ENCODE measurements at places on chromosomes 12 and 14. TPM values are rescaled to one million over a fixed set of nuclear protein-coding genes. Genes with fewer than 3 reads are reported as not detected.

DNA sequence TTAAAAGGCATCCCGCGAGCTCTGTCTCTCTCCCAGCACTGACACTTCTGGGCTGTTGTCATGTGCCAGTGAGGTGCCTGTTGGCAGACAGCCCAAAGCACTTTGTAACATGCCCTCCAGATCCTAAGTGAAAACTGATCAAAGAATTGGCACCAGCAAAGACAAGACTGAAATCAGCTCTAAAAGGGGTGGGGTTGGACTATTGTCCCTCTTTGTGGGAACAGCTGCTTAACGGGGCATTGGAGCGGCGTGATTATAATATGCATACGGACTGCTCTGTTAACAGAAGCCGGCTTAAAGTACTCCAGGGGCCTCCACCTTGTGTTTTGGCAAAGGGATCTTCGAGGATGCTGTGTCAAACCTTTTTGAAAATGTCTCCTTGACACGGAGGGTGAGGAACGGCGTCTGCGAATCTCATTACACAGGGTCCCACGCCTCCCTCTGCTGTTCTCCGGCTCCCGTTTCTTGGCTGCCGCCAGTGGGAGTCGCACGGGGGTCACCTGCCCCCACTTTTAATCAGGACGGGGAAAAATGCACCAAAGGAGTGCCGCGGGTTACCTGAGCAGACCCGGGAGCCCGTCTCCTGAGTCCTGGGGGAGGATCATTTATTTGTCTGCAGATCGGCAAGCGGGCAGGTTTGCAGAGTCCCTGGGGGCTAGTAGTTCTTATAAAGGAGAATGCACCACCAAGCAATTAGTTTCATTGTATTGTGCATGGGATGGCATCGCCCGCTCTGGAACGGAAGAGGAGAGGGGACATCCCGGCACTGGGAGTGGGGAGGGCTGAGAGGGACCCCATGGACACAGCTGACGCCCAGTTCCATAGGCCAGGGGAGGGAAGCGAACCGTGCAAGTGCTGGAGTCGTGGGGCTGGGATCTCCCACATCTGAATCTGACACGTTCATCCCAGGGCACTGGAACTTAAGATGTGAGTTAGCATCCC is 44.3 kb downstream of the SPRING1 start:
- no peak for DNase-seq

The LRRC43 gene
- 0.47 TPM for total RNA-seq

The MVK gene
- total RNA-seq, result 13.3 TPM

The DEPDC4 gene
- total RNA-seq, result 6.7 TPM

DNA sequence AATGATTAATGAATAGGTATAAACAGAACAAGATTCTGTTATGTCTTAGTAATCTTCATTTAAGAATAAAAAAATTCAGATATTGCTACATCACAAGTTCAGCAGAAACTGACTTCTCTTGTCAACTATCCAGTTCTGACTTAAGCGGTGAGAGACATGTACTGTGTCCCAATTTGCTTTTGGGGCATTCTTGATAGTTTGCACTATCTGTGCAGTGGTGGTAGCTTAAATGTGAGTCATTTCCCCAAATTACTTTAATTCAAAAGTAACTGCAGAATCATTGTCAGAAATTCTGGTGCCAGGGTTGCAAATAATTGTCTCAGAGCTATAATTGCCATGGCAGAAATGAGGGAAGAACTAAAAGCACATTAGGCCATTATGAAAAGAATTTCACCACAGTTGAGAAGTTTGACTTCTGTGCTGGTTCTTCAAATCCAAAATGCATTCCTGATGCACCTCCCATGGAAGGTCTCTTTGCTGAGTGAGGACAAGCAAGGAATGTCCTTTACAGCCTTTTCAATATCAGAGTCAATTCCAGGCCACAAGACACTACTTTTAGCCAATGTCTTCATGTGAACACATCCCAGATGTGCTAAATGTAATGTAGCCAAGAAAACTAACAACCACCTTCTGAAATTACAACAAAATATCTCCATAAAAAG is 304.7 kb downstream of the SSPN start:
- DNase-seq, result no peak

The DYRK2 gene
- 27.2 TPM for total RNA-seq

DNA sequence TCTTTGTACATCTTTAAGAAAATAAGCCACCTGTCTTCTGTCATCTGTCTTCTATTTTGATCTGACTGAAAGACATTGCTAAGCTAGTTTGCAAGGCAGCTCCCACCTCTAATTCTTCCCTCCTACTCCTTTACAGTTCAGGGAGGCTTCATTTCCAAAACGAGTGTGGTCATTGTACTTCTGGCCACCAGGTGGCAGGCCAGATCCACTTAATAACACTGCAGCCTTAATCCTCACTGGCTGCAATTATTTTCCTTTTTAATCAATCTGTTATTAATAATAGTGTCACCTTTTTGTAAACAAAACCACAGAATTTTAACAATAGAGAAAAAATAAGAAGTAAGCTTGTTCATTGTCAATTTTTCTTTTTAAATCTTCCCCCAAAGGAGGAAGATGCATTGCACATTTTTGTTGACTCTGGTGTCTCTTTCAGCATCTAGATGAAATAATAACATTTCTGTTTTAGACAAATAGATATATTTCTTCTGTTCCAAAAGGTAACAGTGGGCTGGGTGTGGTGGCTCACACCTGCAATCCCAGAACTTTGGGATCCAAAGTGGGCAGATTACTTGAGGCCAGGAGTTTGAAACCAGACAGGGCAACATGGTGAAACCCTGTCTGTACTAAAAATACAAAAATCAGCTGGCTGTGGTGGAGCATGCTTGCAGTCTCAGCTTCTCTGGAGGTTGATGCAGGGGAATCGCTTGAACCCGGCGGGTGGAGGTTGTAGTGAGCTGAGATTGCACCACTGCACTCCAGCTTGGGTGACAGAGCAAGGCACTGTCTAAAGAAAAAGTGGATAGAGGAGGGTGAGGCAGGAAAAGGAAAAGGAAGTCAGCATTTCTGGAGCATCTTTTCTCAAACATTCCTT is 23.3 kb downstream of the GABARAPL1 start:
- DNase-seq, result no peak

- no peak for DNase-seq
These were observed 61.6 kb upstream of the GZMB start for GRCh38 chr14:24695265-24696241.

DNA sequence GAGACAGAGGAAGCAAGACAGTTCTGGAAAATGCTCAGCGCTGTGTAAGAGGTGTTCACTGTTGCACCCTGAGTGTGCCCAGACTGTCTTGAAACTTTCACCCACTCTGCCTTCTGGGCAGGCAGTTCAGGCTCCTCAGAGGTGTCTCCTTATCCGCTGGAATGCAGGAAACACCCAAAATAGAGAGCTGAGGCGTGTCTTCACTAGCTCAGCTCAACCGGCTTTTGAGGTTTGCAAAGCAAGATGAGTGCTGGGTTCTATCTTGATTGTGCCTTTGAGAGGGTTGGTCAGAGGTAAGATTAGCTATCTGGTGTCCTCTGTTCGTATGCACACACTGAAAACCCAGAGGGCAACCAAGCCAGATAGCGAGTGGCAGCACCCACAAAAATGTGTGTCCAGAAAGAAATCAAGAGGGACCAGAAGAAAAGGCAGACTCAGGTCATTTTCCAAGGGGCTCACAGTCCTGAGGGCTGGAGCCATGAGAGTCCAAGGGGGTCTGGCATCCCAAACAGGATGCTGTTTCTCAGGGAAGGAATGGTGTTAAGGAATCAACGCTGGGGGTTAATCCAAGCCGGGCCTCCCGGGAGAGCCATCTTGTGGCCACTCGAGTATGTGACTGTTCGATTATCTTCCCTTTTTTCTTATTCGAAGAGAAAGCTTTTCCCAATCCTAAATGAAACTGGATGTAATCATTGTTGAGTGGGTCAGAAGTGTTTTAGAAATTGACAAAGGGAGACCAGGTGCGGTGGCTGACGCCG is 47.1 kb downstream of the TBX3 start:
- DNase-seq, result no peak

DNA sequence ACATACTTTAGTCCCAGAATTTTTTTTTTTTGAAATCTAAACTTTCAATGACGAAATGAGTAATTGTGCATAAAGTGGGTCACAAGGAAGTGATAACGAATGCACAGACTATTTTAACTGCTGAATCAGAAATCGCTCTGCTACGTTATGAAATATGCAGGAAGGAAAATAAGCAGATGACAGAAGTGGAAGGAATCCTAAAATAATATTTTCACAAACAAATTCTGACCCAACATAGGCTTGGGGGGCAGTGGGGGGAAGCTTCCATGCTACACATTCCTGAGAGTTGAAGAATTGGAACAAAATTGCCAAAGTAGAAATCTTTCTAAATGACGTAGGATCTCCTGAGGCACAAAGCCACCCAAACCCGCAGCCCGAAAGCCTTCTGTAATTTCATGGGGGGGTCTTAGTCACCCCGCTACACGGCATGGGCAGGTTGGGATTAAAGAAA is 89.6 kb downstream of the ARF6 start:
- DNase-seq, result no peak

DNA sequence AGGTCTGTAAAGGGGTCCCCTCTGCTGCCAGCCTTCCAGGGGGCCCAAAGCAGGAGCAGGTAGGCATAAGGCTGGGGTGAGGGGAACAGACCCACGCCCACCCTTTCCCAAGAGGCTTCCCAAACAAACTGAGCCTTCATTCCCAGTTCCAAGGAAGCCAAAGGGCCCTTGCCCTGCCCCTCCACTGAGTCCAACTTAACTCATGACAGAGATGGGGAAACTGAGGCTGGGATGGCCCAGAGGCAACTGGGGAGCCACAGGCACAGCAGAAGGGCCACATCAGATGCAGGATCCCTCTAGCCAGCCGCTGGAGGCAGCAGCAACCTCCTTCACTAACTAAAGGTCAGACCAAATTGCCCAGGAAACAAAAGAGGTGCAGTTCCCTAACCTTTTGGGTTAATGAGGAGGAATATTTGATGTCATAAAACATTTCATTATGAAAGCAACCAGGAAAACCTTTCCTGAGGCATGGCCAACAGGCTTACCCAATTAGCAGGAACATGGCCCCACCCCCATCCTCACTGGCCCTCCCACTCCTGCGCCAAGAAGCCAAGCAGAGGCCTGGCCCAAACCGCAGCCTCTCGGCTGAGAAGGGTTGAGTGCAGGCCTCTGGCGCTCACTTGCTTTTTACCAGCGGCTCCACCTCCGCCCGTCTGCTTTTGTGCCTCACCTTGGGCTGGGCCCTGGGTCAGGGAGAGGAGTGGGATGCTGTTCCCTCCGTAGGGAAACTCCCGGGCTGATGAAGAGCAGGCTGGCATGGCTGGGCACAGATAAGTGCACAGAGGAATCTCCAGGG is 293.5 kb upstream of the RTL1 start:
- DNase-seq, result no peak

The FAM222A gene
- total RNA-seq, result 0.18 TPM

DNA sequence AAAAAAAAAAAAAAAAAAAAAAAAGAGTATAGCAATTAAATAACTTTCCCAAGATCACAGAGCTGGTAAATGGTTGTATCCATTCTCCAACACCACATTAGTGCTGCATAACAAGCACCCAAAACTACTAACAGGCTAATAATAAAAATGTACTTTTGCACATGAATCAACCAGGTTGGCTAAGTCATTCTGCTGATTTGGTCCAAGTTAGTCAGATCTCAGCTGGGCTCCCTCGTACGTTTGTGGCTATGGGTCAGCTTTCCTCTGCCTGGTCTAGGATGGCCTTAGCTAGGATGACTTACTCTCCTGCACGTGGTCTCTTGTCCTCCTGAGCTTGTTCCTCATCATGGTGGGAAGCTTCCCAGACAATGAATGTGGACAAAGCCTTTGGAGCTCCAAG is 7.9 kb upstream of the PLEKHG6 start:
- no peak for DNase-seq

GRCh38 chr12:100675432-100675831 is 101.9 kb downstream of the GAS2L3 start:
- DNase-seq, result no peak

The GALNT16 gene
- total RNA-seq, result not detected

DNA sequence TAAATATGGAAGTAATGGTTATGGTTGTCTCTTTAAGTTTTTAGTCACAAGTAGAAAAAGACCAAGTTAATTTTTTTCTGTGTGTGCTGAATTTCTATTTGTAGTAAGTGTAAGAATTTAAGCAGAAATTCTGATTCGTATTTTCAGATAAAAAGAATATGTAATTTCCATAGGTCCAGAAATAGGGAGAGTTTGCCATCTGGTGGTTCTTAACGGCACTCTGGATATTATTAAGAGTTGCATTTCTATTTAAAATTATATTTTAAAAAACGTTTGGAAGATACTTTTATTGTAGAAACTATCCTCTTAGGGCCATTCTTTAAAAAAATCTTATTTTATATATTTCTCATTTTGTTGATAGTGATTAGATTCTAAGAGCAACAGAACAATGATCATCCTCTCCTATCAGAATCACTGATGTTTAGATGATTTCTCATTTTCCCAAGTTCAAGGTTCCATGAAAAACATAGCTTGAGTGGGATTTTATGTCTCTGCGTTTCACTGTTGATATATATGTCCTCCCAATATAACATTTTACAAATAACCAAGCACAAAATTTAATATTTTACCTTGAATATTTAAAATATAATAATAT is 88.3 kb downstream of the LRRK2 start:
- DNase-seq, result no peak

- DNase-seq, result no peak
These were observed 181.6 kb upstream of the LMNTD1 start for GRCh38 chr12:25734529-25735180.

- no peak for DNase-seq
These were observed 27.0 kb downstream of the PDE6H start for GRCh38 chr12:14999695-15000365.

DNA sequence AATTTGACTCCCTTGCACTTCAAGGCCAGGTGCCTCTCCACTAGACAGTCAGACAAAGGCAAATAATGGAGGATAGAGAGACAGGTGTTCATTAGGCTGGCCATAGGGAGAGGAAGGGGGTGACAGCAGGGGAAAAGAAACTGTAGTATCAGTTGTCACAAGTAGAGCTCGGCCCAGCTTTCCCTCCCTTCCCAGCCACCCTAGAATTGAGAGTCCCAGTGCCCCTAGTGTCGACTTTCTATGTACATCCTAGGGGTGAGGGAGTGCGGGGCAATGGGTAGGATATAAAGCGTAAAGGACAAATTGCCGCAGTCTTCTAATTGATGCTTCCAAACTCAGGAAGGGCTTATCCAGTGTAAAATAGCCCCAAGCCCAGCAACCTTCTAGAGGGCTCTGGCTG is 39.0 kb downstream of the BAZ2A start:
- no peak for DNase-seq

- DNase-seq, result no peak
These were observed 364.1 kb downstream of the PCNX1 start for GRCh38 chr14:71271166-71271945.

DNA sequence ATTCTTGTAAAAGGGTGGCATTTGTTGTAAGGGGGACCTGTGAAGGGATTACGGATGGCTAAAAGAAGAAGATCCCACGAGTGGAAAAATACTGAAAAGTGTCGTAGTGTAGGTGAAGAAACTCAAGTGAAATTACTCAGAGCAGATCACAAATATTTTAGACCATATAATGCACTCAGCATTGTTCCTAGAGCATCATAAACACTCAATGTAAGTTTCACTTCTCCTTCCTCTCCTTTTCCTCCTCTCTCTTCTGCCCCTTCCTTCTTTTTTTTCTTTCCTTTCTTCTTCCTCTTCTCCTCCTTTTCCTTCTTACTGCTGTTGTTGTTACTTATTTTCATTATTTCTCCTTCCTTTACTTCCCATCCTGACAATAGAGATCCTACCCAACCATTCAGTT is 445.6 kb downstream of the ADAMTS20 start:
- DNase-seq, result no peak

Data from activated naive CD4-positive, alpha-beta T cell treated with anti-CD3 and anti-CD28 coated beads, Interleukin-2, amount 50 U/mL, for 72 hours (primary cell).